SJSA1 (cell line): ENCODE measurements at places on chromosomes 5 and 9. TPM values are rescaled to one million over a fixed set of nuclear protein-coding genes. Genes with fewer than 3 reads are reported as not detected.

The SCGB3A1 gene
- total RNA-seq = not detected in 2 replicates

The ANKH gene
- total RNA-seq = 13.8 and 17.7 TPM in 2 replicates

The CCL21 gene
- not detected in 2 replicates for total RNA-seq

The ARHGEF39 gene
- 0.41 and 1.9 TPM in 2 replicates for total RNA-seq

The C9 gene
- 0.37 TPM in 1 of 2 replicates, not detected in the other for total RNA-seq

The MIER3 gene
- total RNA-seq = 25.1 and 47.5 TPM in 2 replicates

The PPIC gene
- total RNA-seq = 131 and 133 TPM in 2 replicates

The TXNDC8 gene
- total RNA-seq = not detected in 2 replicates

DNA sequence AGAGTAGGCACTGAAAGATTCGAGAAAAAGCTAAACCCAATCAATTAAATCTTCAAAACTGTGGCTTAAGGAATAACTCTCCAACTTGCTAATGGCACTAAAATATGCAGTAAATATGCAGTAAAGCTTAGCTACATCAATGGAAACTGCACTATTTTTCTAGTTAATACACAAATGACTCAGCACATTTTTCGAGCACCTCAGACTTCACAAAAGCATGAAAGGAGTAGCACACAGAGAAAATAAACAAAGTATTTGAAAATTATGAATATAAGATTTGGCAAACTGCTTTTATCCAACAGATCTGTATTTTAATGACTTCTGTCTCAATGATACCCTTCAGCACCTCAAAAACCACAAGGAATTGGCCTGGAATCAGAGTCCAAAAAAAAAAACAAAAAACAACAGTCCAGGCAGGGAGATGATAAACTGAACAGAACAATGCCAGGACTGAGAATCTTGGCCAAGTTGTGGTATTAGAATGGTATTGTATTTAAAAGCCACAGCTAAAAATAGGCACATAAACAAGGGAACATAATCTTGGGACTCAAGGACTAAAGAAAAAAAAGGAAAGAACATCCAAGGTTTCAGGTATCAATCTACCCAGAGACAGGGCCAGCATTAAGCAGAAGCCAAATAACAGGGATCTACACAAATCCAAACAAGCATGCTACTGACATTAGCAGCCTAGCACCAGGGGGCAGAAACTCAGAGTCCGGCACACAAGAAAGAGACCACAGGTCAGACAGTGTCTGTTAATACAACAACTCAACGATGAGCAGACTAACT is 21.4 kb downstream of the TMEM245 start:
- no peak overlapping the region for H3K4me3 ChIP-seq
- peaks cover 41% of the 10 kb centered on the region for H3K4me1 ChIP-seq
- peaks cover 32% of the 10 kb centered on the region for H3K36me3 ChIP-seq
- H3K27me3 ChIP-seq = no peaks in the 10 kb centered on the region
- DNase-seq = peak; percentile 86

- no peak for DNase-seq
- H3K27me3 ChIP-seq = no peaks in the 10 kb centered on the region
- no peak overlapping the region for H3K4me3 ChIP-seq
- H3K27ac ChIP-seq = no peak overlapping the region
- H3K36me3 ChIP-seq = no peaks in the 10 kb centered on the region
Measured at GRCh38 chr5:14851050-14851419, 20.5 kb downstream of the ANKH start.

DNA sequence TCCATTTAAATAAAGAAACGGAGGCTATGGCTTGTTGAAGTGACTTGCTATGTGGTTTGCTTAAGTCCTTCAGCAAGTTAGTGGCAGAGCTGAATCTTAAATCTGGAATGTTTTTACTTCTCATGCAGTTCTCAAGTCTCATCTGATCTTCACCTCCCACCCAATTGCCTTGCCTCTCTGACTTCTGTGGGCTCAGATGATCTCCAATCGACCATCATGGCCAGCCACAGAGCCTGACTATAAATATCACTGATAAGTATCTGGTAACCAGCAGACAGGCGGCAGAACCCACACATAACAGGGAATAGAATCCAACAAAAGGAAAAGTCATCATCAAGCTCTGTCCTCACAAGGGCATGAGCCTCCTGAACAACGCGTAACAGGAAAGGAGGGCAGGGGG is 149.9 kb downstream of the FAM114A2 start:
- no peak overlapping the region for H3K4me3 ChIP-seq
- no peaks in the 10 kb centered on the region for H3K27me3 ChIP-seq
- peaks cover 10% of the 10 kb centered on the region for H3K4me1 ChIP-seq

GRCh38 chr9:136792321-136793085 is 1.4 kb downstream of the TMEM141 start:
- peaks cover 7% of the 10 kb centered on the region for H3K36me3 ChIP-seq
- 0 out of 2 replicates have a peak, but pooled peaks cover 4% of the 10 kb centered on the region for H3K27me3 ChIP-seq
- H3K27ac ChIP-seq = no peak overlapping the region
- H3K4me1 ChIP-seq = peaks cover 12% of the 10 kb centered on the region

DNA sequence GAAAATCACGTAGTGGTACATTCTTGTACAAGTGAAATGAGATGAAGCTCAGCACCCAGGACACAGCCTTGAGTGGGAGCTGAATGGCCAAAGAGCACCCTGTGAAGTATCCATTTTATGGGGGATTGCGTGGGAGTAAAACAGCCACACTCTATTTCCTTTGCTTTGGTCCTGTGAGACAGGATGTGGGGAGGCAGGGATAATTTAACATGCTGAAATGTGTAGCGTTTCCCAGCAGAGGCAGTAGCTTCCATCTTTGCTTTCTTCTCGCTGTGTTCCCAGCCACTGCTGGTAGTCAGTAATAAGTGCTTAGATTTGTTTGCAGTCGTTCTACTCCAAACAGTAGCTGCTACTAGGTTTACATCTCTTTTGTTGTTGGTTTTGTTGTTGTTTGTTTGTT is 4.4 kb downstream of the IL31RA start:
- no peak for DNase-seq
- no peak overlapping the region for H3K27ac ChIP-seq
- peaks cover 31% of the 10 kb centered on the region for H3K4me1 ChIP-seq
- H3K36me3 ChIP-seq = no peaks in the 10 kb centered on the region; the same call in 1 of the 2 replicates
- H3K27me3 ChIP-seq = no peaks in the 10 kb centered on the region
- H3K4me3 ChIP-seq = no peak overlapping the region

- DNase-seq = no peak
- H3K36me3 ChIP-seq = no peaks in the 10 kb centered on the region
- H3K4me3 ChIP-seq = no peak overlapping the region
- no peak overlapping the region for H3K27ac ChIP-seq
Measured at GRCh38 chr9:94611638-94612068, 18.0 kb upstream of the FBP2 start.

DNA sequence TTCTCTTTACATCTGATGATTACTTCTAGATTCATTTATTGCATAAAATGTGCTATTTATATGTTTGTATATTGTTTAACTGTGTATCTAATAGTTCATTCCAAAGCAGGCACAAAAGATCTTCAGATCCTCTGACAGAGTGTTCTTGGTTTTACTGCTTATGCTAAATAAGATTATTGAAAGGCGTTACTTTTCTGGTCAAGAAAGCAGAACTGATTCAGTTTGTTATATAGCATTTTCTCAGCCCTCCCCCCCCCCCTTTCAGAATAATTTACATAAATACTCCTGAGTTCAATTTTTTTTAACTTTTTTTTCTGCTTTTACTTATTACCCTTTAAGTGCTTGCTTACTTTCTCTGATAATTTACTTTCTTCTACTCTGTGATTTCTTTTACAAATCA is 15.4 kb downstream of the CDC42SE2 start:
- H3K27me3 ChIP-seq = no peaks in the 10 kb centered on the region
- H3K4me3 ChIP-seq = no peak overlapping the region
- no peak for DNase-seq

DNA sequence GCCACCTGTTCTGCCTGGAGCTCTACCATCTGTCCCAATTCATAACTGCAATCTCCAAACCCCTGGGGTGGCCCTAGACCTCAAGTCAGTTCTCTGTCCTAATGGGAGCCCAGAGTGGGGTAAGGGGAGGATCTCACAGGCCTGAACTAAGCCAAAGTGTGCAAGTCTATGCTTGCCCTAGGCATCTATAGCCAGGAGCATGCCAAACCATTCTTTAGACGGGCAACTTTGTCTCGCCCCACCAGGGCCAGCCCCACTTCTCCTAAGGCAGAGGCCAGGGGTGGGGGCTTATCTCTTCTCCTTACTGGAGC is 3.3 kb downstream of the ACSL6 start:
- no peak for DNase-seq
- H3K4me1 ChIP-seq = peaks cover 9% of the 10 kb centered on the region; the same call in 1 of the 2 replicates
- peaks cover 39% of the 10 kb centered on the region for H3K27me3 ChIP-seq
- no peak overlapping the region for H3K27ac ChIP-seq
- H3K36me3 ChIP-seq = no peaks in the 10 kb centered on the region
- no peak overlapping the region for H3K4me3 ChIP-seq

- no peak for DNase-seq
- H3K27me3 ChIP-seq = peaks cover 6% of the 10 kb centered on the region; the same call in 1 of the 2 replicates
- no peaks in the 10 kb centered on the region for H3K36me3 ChIP-seq
- H3K4me1 ChIP-seq = no peaks in the 10 kb centered on the region
- H3K27ac ChIP-seq = no peak overlapping the region
Measured at GRCh38 chr9:73294336-73294735, 142.7 kb downstream of the ANXA1 start.

- H3K27me3 ChIP-seq = 0 out of 2 replicates have a peak, but pooled peaks cover 2% of the 10 kb centered on the region
- no peak for DNase-seq
- no peaks in the 10 kb centered on the region for H3K36me3 ChIP-seq
- no peaks in the 10 kb centered on the region for H3K4me1 ChIP-seq
- no peak overlapping the region for H3K27ac ChIP-seq
- no peak overlapping the region for H3K4me3 ChIP-seq
Measured at GRCh38 chr5:157051604-157052245, 7.2 kb downstream of the HAVCR1 start.

DNA sequence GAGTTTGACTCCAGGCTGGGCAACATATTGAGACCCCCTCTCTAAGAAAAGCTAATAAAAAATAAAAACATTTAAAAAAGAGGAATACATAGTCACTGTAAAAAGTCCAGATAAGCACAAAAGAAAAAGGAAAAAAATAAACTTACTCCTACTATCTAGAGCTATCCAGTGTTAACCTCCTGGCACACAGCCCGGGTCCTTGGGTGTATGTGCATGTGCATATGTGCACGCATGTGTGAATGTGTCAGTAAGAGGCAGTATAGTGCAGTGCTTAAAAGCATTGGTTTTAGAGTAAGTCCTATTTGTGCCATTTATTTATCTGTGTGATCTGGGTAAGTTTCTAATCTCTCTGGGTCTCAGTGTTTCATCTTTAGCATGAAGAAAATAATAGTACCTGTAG is 26.7 kb downstream of the FAM219A start:
- H3K4me3 ChIP-seq = no peak overlapping the region
- no peaks in the 10 kb centered on the region for H3K27me3 ChIP-seq
- no peak overlapping the region for H3K27ac ChIP-seq

DNA sequence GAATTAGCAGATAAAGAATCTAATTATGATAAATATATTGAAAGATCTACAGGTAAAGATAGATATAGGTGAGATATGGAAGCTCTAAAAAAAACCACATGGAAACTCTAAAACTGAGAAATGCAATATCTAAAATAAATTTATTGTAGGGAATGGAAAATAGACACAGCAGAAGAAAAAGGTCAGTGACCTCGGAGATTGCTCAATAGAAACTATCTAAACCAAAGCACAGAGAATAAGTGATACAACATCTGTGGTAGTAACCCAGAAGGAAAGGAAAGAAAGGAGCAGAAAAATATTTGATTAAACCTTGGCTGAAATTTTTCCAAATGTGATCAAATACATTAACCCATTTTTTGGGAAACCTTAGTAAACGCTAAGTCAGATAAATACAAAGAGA is 43.1 kb upstream of the GLIPR2 start:
- H3K27me3 ChIP-seq = no peaks in the 10 kb centered on the region
- no peak for DNase-seq
- no peak overlapping the region for H3K27ac ChIP-seq
- H3K36me3 ChIP-seq = no peaks in the 10 kb centered on the region
- H3K4me3 ChIP-seq = no peak overlapping the region

DNA sequence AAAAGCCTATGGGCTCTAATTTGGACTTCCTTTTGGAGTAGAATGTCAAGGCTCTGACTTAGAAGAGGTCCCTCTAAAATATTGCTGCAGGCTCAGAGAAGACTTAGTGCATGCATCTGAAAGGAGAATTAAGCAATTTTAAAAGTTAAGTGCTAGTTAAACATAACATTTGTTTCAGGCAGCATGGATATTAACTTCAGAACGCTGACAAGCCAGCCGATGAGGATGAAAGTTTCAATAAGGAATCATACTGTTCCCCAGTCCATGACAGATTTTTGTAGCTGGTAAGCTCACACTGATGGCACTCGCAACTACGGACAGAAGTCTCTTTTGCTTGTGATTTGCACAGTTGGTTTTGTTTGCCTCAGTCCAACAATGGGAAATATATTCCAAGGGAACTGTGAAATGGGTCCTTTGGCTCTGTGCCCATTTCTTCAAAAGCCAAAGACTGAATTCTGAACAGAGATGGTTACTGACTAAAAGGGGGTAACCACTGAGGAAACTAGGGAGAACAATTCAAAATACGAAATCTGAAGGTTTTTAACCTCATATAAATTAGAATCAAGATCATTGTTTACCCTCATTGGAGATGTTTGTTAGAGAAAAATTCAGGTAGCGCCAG is 47.6 kb downstream of the DCP2 start:
- peaks cover 60% of the 10 kb centered on the region for H3K36me3 ChIP-seq
- no peaks in the 10 kb centered on the region for H3K27me3 ChIP-seq
- no peak overlapping the region for H3K27ac ChIP-seq
- no peak for DNase-seq

DNA sequence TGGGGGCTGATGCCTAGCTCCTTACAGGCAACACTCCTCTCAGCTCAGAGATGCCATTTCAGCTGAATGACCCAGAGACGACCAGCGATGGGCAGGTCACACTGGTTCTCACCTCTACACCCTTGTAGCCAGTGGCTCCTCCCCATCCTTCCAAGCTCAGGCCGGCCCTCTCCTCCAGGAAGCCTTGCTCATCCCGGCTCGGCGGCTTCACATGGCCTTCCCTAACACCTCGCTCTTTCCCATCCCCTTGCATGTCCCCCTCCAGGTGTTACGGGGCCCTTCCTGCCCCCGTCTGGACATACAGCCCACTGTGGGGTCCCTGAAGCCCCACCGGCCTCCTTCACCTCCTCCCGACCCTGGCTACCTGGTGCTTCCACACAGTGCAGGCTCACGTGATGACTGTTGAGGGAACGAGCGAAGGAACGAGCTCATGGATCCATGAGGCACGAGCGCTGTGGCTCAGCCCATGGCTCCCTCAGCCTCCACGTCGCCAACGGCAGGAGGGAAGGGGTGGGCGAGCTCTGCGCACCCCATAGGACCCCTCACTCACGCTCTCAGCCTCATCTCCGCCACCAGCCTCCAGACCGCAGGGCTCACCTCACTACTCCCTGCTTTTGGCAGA is 45.7 kb downstream of the SARDH start:
- DNase-seq = no peak
- H3K4me1 ChIP-seq = no peaks in the 10 kb centered on the region
- H3K27ac ChIP-seq = no peak overlapping the region
- H3K27me3 ChIP-seq = no peaks in the 10 kb centered on the region
- no peak overlapping the region for H3K4me3 ChIP-seq
- H3K36me3 ChIP-seq = peaks cover 32% of the 10 kb centered on the region

GRCh38 chr9:136725612-136726011 is 13.2 kb downstream of the DIPK1B start:
- H3K27ac ChIP-seq = no peak overlapping the region
- DNase-seq = no peak
- peaks cover 67% of the 10 kb centered on the region for H3K36me3 ChIP-seq
- peaks cover 5% of the 10 kb centered on the region for H3K27me3 ChIP-seq
